Ovary (tissue), 10 donors: ENCODE measurements at places on chromosomes 16 and 17. TPM values are rescaled to one million over a fixed set of nuclear protein-coding genes. Genes with fewer than 3 reads are reported as not detected.

- H3K27ac ChIP-seq, result no peak overlapping the region
- no peaks in the 10 kb centered on the region for H3K27me3 ChIP-seq
- DNase-seq, result no peak
- no peaks in the 10 kb centered on the region for H3K4me1 ChIP-seq
- H3K4me3 ChIP-seq, result no peak overlapping the region
Observed at GRCh38 chr17:11618861-11619566, 20.7 kb downstream of the DNAH9 start.

DNA sequence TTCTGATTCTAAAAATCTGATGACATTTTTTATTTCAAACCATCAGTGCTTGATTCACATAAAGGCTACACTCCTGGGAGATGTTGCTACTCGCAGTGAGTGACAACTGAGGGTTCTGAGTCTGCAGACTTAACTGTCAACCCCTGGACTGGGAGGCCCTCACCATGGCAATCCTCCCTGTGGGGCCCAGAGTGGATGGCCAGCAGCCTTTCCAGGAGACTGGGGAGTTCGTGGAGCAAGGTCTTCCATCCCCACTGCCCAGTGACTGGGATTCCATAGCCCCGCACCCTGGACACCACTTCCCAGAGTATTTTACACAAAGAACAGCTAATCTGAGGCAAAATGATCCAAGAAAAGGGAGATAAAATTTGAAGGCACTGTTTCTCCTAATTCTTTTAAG is 59.3 kb downstream of the CREBBP start:
- no peak overlapping the region for H3K4me3 ChIP-seq
- H3K4me1 ChIP-seq, result peaks cover 46% of the 10 kb centered on the region
- H3K27ac ChIP-seq, result no peak overlapping the region
- DNase-seq, result no peak
- no peaks in the 10 kb centered on the region for H3K27me3 ChIP-seq
- H3K36me3 ChIP-seq, result no peaks in the 10 kb centered on the region

- H3K27ac ChIP-seq, result no peak overlapping the region
- no peaks in the 10 kb centered on the region for H3K27me3 ChIP-seq
- no peaks in the 10 kb centered on the region for H3K36me3 ChIP-seq
- H3K4me1 ChIP-seq, result no peaks in the 10 kb centered on the region
- H3K4me3 ChIP-seq, result no peak overlapping the region
Observed at GRCh38 chr17:28327031-28327607, 8.1 kb downstream of the TMEM97 start.

GRCh38 chr16:5036228-5037156 is 2.8 kb upstream of the NAGPA start:
- H3K27ac ChIP-seq, result no peak overlapping the region
- no peak overlapping the region for H3K4me3 ChIP-seq
- H3K36me3 ChIP-seq, result no peaks in the 10 kb centered on the region
- peaks cover 6% of the 10 kb centered on the region for H3K4me1 ChIP-seq

GRCh38 chr16:67053767-67054334 is 24.9 kb downstream of the CBFB start:
- H3K4me1 ChIP-seq, result no peaks in the 10 kb centered on the region
- no peaks in the 10 kb centered on the region for H3K27me3 ChIP-seq
- H3K4me3 ChIP-seq, result no peak overlapping the region

DNA sequence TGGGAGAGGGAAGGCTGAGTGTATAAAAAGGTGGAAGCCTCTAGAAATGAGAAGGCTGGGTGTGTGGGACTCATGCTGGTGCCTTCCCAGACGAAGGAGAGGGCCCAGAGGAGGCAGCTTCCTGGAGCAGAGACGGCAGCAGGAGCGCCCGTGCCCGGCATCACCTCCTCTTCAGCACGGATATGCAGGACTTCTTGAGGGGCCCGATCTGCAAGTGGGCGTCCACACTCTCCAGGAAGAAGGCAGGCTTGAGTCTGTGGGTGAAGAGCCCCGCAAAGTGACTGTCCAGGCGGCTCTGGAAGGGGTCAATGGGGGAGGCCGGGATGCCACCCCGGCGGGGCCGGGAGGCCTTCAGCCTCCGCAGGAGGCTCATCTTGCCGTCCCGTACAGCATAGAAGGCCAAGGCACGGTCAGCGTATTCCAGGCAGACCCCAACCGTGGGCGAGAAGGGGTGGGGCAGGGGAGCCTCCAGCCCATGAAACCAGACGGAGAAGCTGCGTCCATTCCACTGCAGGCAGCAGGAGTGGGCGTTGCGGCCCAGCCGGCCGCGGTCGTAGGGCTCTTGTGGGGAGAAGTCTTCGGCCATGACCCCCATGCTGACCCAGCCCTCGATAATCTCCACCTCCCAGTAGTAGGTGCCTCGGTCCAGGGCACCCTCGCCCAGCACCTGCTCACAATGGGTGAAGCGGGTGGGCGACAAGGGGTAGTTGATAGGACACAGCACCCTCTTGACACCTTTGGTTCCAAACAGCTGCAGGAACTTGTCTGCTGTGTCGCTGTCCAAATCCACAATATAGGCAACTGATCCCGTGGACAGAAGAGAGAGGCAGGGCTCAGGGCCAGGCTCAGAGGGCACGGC is 3.8 kb downstream of the TRIM47 start:
- no peak overlapping the region for H3K4me3 ChIP-seq
- no peaks in the 10 kb centered on the region for H3K27me3 ChIP-seq
- H3K4me1 ChIP-seq, result peaks cover 26% of the 10 kb centered on the region
- DNase-seq, result no peak

- H3K27ac ChIP-seq, result no peak overlapping the region
- H3K27me3 ChIP-seq, result no peaks in the 10 kb centered on the region
- DNase-seq, result no peak
- no peak overlapping the region for H3K4me3 ChIP-seq
Observed at GRCh38 chr16:71524566-71525553, 1.4 kb upstream of the CHST4 start.

- DNase-seq, result no peak
- peaks cover 7% of the 10 kb centered on the region for H3K4me1 ChIP-seq
- no peaks in the 10 kb centered on the region for H3K27me3 ChIP-seq
- H3K36me3 ChIP-seq, result no peaks in the 10 kb centered on the region
- no peak overlapping the region for H3K4me3 ChIP-seq
Observed at GRCh38 chr17:64028874-64029464, 8.5 kb upstream of the ICAM2 start.

- DNase-seq, result no peak
- H3K4me1 ChIP-seq, result no peaks in the 10 kb centered on the region
- no peak overlapping the region for H3K27ac ChIP-seq
- H3K27me3 ChIP-seq, result no peaks in the 10 kb centered on the region
Observed at GRCh38 chr16:89621698-89622409, 8.4 kb downstream of the DPEP1 start.

GRCh38 chr17:3732210-3732621 is 8.5 kb downstream of the HASPIN start:
- DNase-seq, result no peak
- H3K27me3 ChIP-seq, result no peaks in the 10 kb centered on the region
- no peaks in the 10 kb centered on the region for H3K36me3 ChIP-seq
- H3K4me3 ChIP-seq, result no peak overlapping the region

GRCh38 chr16:84255050-84255810 is 15.4 kb upstream of the KCNG4 start:
- DNase-seq, result no peak
- H3K36me3 ChIP-seq, result no peaks in the 10 kb centered on the region
- no peak overlapping the region for H3K4me3 ChIP-seq
- no peaks in the 10 kb centered on the region for H3K4me1 ChIP-seq
- H3K27ac ChIP-seq, result no peak overlapping the region
- H3K27me3 ChIP-seq, result no peaks in the 10 kb centered on the region

- no peak overlapping the region for H3K27ac ChIP-seq
- DNase-seq, result no peak
- H3K4me3 ChIP-seq, result no peak overlapping the region
- no peaks in the 10 kb centered on the region for H3K4me1 ChIP-seq
- H3K36me3 ChIP-seq, result no peaks in the 10 kb centered on the region
- H3K27me3 ChIP-seq, result no peaks in the 10 kb centered on the region
Observed at GRCh38 chr16:23026784-23027362, 122.4 kb downstream of the USP31 start.

DNA sequence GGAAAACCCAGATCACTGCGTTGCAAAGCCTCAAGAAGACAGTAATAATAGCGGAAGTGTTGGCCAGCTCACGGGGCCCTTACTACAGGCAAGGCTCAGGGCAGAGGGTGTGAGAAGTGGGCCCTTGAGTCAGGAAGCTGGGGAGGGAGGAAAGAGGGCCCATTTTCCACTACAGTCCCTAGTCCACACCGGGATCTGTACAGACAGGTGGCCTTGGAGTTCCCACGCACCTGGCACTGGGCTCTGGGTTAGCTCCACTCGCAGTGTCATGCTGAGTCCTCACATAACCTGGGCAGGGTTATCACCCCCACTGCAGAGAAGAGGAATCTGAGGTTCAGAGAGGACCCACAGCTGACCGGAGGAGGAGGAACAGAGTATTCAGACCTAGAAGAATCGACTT is 16.8 kb upstream of the MTSS2 start:
- no peaks in the 10 kb centered on the region for H3K27me3 ChIP-seq
- no peaks in the 10 kb centered on the region for H3K36me3 ChIP-seq
- H3K27ac ChIP-seq, result peak overlapping the region; percentile 66
- DNase-seq, result no peak

DNA sequence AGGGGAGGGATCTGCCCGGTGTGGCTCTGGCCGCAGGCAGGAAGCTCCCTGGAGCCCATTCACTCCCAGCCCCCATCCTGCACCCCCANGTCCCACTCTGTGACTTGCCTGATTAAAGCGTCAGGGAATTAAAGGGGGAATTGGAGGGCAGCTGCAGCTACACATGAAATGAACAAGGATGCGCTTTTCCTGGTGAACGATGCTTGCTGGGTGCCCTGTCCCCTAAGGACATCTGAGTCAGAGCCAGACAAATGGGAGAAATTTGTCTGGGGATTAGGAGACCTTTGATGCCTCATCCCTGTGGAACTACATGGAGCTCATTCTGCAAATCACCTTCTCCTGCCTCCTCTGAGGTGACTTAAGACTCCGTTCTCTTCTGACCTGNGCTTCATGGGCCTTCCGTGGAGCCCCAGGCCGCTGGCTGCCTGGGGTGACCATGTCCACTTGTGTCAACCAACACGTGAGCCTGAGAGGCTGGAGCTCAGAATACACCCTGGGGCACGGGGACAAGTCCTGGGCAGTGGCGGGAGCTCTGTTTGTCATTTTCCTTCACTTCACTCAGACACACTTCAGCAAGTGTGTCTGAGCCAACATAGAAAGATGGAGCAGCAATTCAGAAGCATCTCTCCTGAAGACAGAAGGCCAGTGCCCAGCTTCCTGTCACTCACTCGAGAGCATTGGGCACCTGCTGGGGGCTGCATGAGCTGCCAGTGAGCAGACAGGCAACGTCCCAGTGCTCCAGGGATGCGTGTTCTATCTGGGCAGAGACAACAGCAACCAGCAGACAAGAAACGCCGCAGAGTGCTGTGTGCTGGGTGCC is 54.1 kb downstream of the METRNL start:
- no peak for DNase-seq
- no peaks in the 10 kb centered on the region for H3K4me1 ChIP-seq
- H3K4me3 ChIP-seq, result no peak overlapping the region

GRCh38 chr17:77753691-77754245 is 204.7 kb upstream of the TNRC6C start:
- DNase-seq, result no peak
- H3K27ac ChIP-seq, result no peak overlapping the region
- H3K36me3 ChIP-seq, result no peaks in the 10 kb centered on the region

DNA sequence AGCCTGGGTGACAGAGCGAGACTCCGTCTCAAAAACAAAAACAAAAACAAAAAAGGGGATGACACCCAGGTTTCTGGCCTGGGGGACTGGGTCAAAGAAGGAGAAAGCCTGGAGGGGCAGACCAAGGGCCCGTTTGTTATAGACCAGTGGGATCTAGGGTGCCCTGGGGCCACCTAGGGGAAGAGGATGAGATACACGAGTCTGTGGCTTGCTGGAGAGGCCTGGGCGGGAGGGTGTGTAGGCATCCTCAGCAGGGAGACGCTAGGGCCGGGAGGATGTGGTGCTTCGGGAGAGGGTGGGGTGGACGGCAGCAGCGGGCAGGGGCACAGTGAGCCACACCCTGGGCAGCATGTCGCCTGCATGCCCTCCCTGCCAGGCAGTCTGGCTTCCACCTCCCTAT is 17.1 kb upstream of the CRK start:
- no peak overlapping the region for H3K27ac ChIP-seq
- no peaks in the 10 kb centered on the region for H3K36me3 ChIP-seq
- no peak for DNase-seq
- H3K4me1 ChIP-seq, result no peaks in the 10 kb centered on the region
- no peaks in the 10 kb centered on the region for H3K27me3 ChIP-seq
- H3K4me3 ChIP-seq, result no peak overlapping the region

DNA sequence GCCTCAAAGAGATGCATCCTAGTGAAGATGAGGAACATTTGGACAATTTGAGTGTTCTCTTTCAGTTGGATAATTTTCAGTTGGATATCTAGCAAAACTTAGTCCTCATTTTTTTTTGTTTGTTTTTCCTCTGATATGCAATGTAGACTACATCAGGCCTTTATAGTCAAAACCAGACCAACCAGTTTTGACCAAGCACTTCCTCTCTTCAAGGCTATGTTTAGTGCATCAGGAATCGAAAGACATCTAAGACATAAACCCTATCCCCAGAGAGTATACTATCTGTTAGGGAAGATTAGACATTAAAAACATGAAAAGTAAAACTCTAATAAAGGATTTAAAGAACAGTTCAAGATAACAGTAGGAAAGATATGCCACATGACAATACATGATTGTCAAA is 256.1 kb downstream of the IRX3 start:
- no peaks in the 10 kb centered on the region for H3K36me3 ChIP-seq
- no peak for DNase-seq
- H3K27me3 ChIP-seq, result no peaks in the 10 kb centered on the region
- H3K4me3 ChIP-seq, result no peak overlapping the region
- H3K4me1 ChIP-seq, result no peaks in the 10 kb centered on the region
- no peak overlapping the region for H3K27ac ChIP-seq

DNA sequence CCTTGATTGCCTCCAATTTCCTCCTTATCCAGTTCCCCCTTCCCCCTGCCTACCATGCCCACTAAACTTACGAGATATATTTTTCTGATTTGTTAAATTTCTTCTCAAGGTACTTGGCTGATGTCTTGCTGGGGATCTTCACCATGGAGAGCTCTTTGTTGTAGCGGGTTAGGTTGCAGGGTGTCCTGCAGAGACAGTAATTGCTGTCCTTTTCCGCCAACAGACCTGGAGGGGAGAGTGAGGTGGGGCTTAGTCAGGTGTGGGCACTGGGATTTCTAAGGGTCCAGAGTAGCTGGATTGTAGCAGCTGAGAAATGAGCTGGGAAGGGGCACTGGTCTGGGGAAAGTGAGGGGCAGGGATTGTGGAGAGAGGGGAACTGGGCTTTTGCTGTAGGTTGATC is 32.1 kb downstream of the SPACA3 start:
- no peaks in the 10 kb centered on the region for H3K4me1 ChIP-seq
- H3K36me3 ChIP-seq, result no peaks in the 10 kb centered on the region
- no peak overlapping the region for H3K4me3 ChIP-seq
- H3K27ac ChIP-seq, result no peak overlapping the region
- DNase-seq, result no peak

- H3K27ac ChIP-seq, result no peak overlapping the region
- no peaks in the 10 kb centered on the region for H3K27me3 ChIP-seq
- H3K4me3 ChIP-seq, result no peak overlapping the region
- H3K36me3 ChIP-seq, result no peaks in the 10 kb centered on the region
- H3K4me1 ChIP-seq, result peaks cover 4% of the 10 kb centered on the region
- DNase-seq, result no peak
Observed at GRCh38 chr17:30375661-30376060, 3.1 kb upstream of the CPD start.

Gene AANAT
- total RNA-seq, result not detected

Gene GPR142
- not detected for total RNA-seq

Gene CES5A
- total RNA-seq, result not detected

Gene OR1D5
- total RNA-seq, result not detected

Gene NGFR
- total RNA-seq, result 1.4 TPM

Gene IL34
- 2.9 TPM for total RNA-seq

Gene EMC8
- total RNA-seq, result 19.8 TPM

Gene MMP2
- 616 TPM for total RNA-seq

Gene MMP15
- total RNA-seq, result 5.7 TPM
